A172 (cell line): ENCODE measurements at places on chromosomes 6 and 20. TPM values are rescaled to one million over a fixed set of nuclear protein-coding genes. Genes with fewer than 3 reads are reported as not detected.
A peak's percentile ranks its signal among the peaks of the same experiment; 100 is the strongest.

GRCh38 chr6:145071836-145072235, 663.5 kb downstream of the EPM2A start:
- DNase-seq, result peak; percentile 79

Gene ACSS1
- 0.10 and 0.57 TPM in 2 replicates for total RNA-seq

GRCh38 chr20:25525867-25526266, 59.5 kb downstream of the NINL start:
- DNase-seq, result peak; percentile 92

DNA sequence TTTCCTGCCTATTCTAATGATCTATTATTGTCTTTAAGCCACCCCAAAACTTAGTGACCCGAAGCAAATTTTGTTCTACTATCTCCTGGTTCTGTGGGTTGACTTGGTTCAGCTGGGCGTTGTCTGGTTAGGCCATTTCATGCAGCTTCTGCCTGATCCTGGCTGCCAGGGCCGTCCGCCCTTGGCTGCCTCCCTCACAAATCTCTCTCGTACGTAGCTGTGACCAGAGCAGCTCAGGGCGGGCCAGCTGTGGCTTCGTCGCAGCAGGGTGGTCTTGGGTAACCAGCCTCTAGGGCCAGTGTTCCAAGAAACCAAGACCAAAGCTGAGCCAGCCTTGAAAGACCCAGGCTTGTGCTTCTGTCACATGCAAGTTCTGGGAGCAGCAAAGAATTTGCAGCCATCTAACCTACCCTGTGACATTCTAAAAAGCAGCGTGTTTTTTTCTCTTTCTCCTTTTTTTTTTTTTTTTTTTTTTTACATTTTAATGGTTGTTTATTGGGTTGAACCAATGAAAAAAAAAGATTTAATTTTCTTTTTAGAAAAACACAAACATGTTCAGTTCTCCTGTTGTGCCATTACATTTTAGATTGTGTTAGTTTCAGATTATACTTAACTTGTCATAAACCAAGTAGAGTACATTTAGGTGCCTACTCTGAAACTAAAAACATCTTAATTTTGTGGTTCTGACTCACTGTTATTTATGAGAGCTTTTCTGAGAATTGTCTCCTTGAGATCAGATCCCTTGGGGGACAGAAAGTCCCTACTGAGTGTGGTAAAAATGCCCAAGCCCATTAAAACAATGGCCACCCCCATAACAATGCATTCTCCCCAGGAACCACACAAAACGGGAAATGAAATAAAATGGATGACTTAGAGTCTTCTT, 83.9 kb downstream of the ZDHHC14 start:
- DNase-seq, result peak; percentile 44

- DNase-seq, result peak; percentile 23
Measured at GRCh38 chr20:63394069-63394919, 33.1 kb upstream of the CHRNA4 start.

Gene SALL4
- total RNA-seq, result 0.02 TPM in 1 of 2 replicates, not detected in the other

GRCh38 chr6:161363286-161363685, 89.4 kb upstream of the AGPAT4 start:
- DNase-seq, result no peak
